Fibroblast of lung (primary cell): ENCODE measurements at places on chromosomes 4 and X. TPM values are rescaled to one million over a fixed set of nuclear protein-coding genes. Genes with fewer than 3 reads are reported as not detected.

The UCP1 gene
- polyA plus RNA-seq: not detected in 2 replicates

The ARSJ gene
- polyA plus RNA-seq: 48.7 and 51.1 TPM in 2 replicates

The GPRASP2 gene
- polyA plus RNA-seq: 8.8 and 12.9 TPM in 2 replicates

The RPGR gene
- polyA plus RNA-seq: 1.9 and 2.0 TPM in 2 replicates

- H3K27ac ChIP-seq: no peak overlapping the region
- H3K27me3 ChIP-seq: no peaks in the 10 kb centered on the region
- H3K4me1 ChIP-seq: no peaks in the 10 kb centered on the region
- H3K4me3 ChIP-seq: no peak overlapping the region
- no peak for DNase-seq
Measured at GRCh38 chr4:104446431-104447278, 48.0 kb downstream of the CXXC4 start.

- no peak overlapping the region for H3K4me3 ChIP-seq
- no peaks in the 10 kb centered on the region for H3K27me3 ChIP-seq
- no peaks in the 10 kb centered on the region for H3K4me1 ChIP-seq
- H3K27ac ChIP-seq: no peak overlapping the region
- H3K36me3 ChIP-seq: no peaks in the 10 kb centered on the region
Measured at GRCh38 chr4:56723201-56723605, 42.1 kb upstream of the HOPX start.

GRCh38 chr4:176038789-176039188, 26.9 kb upstream of the WDR17 start:
- H3K27me3 ChIP-seq: no peaks in the 10 kb centered on the region
- no peaks in the 10 kb centered on the region for H3K4me1 ChIP-seq
- no peak for DNase-seq
- H3K4me3 ChIP-seq: no peak overlapping the region

- peaks cover 20% of the 10 kb centered on the region for H3K4me1 ChIP-seq
- H3K4me3 ChIP-seq: no peak overlapping the region
- DNase-seq: no peak
- H3K27ac ChIP-seq: no peak overlapping the region
- no peaks in the 10 kb centered on the region for H3K27me3 ChIP-seq
- H3K36me3 ChIP-seq: no peaks in the 10 kb centered on the region
Measured at GRCh38 chr4:184457535-184458249, 16.7 kb downstream of the IRF2 start.
